NCI-H2081 (cell line): ENCODE measurements at places on chromosomes 12 and 14.

- peak; percentile 13 for DNase-seq
These were observed 66.2 kb downstream of the RNF34 start for GRCh38 chr12:121465921-121466793.

GRCh38 chr12:13687633-13688032 lies 293.8 kb downstream of the GRIN2B start:
- DNase-seq: no peak

DNA sequence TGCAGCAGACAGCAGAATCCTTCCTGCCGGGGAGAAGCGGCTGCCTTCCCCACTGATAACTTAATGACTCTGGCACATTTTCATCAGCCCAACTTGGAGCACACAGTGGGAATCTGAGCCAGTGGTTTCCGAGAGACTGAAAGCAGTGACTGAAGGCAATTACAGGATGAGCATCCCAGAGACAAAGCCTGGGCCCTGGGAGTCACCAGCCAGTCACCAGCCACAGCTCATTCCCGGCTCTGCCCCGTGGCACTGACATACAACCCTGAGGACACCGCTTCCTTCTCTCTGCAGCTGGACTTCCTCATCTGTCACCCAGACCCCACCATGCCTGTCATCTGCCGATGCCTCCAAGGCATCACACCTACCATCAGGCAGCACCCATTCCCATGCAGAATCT lies 192.3 kb downstream of the DPF3 start:
- no peak for DNase-seq

GRCh38 chr14:38973083-38973700 lies 129.8 kb downstream of the SEC23A start:
- DNase-seq: no peak

DNA sequence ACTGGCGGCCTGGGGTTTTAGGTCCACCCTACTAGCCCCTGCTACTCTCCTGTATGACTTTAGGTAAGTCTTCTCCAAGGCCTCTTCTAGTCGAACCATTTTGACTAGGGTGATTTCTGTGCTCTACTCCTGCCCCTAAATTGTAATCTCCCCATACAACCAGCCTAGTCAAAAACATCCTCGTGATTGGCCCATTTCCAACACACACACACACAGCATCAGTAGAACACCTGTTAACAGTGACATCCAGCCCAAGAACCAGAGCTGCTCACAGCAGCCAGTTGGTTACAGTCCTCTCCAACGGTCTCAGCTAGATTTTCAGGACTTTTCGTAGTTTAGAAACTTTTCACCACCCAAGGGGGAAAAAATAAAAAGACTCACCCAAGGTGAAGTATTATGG lies 30.9 kb downstream of the NT5DC3 start:
- DNase-seq: no peak

GRCh38 chr14:34147461-34147860 lies 196.6 kb upstream of the EGLN3 start:
- DNase-seq: no peak

GRCh38 chr12:99020871-99021270 lies 375.8 kb downstream of the APAF1 start:
- DNase-seq: no peak

DNA sequence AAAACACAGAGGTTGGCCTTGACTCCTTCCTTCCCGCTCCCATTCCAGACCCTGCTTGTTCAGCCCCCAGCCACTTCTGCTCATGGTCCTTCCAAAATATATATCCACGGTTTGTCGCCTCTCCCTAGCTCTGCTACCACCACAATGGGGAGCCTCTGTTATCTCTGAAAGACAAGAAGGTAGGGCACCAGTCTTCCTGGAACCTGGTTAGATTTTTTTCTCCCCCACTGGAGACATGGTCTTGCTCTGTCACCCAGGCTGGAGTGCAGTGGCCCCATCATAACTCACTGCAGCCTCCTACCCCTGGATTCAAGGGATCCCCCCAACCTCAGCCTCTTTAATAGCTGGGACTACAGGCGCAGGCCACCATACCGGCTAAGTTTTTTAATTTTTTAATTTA lies 95.7 kb downstream of the PTPN11 start:
- no peak for DNase-seq

GRCh38 chr14:33563191-33563900 lies 387.5 kb downstream of the EGLN3 start:
- no peak for DNase-seq

DNA sequence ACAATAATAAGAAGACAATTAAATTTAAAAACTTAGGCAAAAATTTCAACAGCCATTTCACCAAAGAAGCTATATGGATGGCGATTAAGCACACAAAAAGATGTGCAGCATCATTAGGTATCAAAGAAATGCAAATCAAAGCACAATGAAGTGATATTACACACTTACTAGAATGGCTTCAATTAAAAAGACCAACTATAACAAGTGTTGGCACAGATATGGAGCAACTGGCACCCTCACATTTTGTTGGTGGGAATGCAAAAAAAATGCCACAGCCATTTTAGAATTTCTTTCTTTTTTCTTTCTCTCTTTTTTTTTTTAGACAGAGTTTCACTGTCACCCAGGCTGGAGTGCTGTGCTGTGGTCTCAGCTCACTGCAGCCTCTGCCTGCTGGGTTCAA lies 1.9 kb upstream of the PRDM4 start:
- DNase-seq: no peak

DNA sequence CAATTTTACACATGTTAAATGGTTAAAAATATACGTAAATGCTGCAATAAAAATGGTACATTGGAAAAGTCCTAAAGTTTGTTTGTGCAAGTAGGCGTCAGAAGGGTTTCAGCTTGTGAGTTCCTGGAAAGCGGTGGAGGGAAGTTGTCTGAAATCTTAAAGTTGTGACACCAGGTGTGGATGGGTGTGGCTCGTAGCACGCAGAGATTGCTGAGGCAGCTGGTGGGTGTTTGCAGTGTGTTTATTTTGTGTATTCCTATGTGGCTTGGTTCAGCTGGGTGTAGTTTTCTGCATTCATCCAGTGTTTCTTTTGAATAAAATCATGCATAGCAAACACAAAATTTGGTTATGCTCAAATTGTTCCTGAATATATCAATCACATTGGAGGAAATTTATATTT lies 136.8 kb upstream of the TBX3 start:
- DNase-seq: no peak

GRCh38 chr12:34124608-34125007 lies 102.3 kb downstream of the ALG10 start:
- no peak for DNase-seq

- DNase-seq: no peak
These were observed 10.3 kb upstream of the ERP27 start for GRCh38 chr12:14948672-14949071.

DNA sequence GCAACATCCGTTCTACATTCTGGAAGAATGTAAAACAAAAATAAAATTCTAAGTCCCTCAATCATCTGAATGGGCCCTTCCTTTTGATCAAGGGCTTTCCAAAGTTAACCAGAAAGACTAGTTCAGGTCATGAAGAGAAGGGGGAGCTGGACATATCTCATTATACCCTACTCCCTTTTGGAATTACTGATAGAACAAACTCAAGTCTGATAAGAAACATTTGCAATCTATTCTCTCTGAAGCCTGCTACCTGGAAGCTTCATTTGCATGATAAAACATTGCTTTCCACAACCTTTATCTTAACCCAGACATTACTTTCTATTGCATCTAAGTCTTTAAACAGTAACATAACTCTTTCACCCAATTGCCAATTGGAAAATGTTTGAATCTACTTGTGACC lies 8.3 kb upstream of the ACSM4 start:
- DNase-seq: no peak

DNA sequence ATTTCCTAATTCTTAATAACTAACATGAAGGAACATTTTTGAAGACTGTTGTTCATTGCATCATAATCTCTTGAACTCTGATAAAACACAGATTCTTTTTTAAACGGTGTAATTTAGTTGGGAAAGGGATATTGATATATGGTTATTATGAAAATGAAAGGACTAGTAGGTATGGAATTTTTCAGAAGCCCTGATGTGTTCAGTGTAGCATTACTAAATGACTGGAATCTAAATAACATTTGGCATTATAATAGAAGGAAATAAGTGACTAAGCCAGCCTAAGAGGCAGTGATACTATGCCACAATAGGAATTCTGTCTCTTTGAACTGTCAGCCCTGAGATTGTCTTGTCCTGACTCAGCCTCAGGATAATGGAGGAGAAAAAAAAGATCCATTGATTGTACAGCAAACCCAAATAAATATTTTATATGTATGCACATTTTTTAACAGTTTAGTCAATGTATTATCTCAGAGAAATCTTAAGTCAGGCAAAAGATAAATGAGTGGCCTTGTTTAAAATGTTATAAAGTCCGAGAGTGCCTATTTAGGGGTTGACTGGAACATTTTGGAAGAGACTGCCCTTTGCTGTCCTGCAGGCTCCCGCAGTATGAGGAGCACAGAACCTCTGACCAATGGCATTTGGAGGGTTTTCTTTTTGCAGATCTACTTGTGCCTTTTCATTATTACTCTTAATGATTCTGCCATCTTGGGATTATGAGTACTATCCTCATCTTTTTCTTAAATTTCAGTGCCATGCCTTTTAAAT lies 271.2 kb downstream of the EGLN3 start:
- no peak for DNase-seq

GRCh38 chr12:89571491-89572195 lies 45.8 kb upstream of the POC1B start:
- DNase-seq: no peak

DNA sequence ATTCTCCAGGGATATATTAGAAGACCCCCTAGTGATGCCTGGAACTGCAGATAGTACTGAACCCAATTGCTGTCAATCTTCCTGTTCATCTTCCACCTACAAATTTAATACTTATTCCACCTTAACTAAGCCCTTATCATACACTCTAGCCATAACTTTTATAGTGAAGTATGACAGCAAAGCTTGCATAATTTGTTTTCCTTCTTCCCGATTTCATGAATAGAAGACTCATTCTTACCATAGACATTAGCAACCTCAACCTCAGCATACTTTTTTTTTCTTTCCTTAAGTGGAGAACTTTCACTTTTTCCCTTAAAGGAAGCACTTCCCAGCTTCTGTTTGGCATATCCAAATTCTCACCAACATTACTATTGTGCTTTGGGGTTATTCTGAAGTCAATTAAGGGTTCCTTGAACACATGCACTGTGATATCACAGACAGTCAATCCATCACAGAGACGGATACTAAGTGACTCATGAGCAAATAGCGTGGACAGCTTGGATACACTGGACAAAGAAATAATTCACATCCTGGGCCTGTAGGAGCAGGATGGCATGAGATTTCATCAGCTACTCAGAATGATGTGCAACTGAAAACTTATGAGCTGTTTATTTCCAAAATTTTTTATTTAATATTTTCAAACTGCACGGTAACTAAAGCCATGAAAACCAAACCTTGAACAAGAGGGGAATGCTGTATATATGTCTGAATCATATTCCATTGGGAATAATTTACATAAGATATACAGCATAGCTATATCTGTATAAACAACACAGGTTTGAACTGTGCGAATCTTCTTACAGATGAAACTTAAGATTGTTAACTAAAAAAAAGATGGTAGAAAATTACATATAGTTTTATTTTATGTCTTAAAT lies 63.9 kb downstream of the SYT1 start:
- DNase-seq: no peak

- no peak for DNase-seq
These were observed 53.2 kb downstream of the GALNT16 start for GRCh38 chr14:69313176-69313575.

DNA sequence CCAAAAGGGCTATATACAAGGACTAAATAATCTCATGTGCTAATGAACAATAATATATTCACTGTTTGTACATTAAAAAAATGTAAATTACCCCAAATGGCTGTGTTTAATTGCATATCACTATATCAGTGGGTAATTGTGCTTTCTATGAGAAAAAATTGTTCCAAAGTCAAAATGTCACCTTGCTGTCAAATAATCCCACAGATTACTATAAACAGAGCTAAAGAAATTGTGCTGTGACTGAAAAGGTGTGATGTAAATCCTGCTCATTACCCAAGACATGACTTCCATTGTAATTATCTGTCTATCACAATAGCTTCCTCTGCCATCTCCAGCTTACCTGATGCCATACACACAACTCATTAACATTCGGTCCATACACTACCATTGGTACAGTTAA lies 70.3 kb downstream of the ATP23 start:
- DNase-seq: no peak

- DNase-seq: no peak
These were observed 13.3 kb downstream of the DIP2B start for GRCh38 chr12:50518090-50518489.

GRCh38 chr12:12331244-12331771 lies 18.7 kb downstream of the MANSC1 start:
- no peak for DNase-seq

DNA sequence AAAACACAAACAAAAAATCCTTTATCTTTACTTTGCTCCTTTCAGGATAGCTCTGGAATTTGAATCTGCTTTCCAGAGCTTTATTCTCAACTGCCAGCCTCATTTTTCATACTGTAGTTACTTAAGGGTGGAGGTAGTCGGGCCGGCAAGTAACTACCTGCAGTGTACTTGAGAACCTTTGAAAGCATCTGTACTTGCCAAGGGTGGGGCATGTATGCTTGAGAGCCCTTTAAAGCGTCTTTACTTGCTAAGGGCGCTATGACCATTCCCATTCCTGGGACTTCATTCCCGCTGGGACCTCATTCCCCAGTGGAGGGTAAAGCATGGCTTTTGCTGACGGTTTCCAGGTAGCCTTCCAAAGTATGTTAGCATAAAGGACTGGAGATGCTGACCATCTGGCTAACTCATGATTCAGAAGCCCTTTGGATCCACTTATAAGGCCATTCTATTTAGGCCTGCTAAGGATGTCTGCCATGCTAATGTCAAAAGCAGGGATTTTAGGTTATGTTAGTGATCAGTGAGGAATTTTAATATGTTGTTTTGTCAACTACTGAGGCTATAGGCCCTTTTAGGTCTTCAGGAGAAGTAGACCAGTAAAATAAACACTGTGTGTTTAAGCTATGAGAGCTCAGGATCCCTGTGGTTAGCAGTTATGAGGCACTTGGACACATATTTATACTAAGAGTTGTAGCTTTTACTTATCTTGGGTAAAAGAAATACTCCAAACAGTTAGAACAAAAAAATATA lies 74.9 kb downstream of the CRADD start:
- no peak for DNase-seq

GRCh38 chr12:127819056-127819455 lies 447.9 kb upstream of the TMEM132C start:
- DNase-seq: no peak

DNA sequence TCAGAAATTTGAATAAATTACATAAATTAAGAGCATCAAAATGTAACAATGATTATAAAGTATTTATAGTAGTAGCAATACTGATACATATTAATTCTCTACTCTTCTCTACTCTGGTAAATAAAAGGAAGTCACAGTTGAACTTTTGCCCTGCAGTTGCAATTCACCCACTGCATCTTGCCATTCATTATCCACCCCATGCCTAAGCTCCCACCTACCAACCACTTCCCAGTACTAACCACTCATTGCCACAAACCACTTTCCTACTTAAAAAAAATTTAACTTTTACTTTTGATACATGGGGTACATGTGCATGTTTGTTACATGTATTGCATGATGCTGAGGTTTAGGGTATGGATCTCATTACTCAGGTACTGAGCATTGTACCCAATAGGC lies 174.0 kb downstream of the RASSF9 start:
- no peak for DNase-seq

- DNase-seq: peak; percentile 20
These were observed 26.3 kb downstream of the CMA1 start for GRCh38 chr14:24481622-24482324.
